ENCODE measurements at places on chromosomes 13 and 19.

DNA sequence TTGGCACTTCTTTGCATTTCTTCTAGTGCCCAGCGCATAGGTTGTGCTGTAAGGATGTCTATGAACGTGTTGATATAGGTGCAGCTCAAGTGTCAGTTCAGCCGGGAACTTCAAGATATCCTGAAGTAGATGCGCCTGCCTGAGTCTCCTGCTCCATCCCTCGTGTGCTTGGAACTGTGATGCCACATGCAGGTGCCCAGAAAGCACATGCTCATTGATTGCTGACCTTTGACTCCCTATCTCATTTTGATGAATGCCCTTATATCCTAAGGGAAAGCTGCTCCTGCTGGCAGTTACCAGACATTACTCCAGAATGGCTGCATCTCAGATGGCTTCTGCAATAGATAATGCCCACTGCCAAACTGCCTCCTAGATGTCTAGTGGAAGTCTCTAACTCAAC is 40.9 kb downstream of the CBY2 start:
- no peak for DNase-seq

DNA sequence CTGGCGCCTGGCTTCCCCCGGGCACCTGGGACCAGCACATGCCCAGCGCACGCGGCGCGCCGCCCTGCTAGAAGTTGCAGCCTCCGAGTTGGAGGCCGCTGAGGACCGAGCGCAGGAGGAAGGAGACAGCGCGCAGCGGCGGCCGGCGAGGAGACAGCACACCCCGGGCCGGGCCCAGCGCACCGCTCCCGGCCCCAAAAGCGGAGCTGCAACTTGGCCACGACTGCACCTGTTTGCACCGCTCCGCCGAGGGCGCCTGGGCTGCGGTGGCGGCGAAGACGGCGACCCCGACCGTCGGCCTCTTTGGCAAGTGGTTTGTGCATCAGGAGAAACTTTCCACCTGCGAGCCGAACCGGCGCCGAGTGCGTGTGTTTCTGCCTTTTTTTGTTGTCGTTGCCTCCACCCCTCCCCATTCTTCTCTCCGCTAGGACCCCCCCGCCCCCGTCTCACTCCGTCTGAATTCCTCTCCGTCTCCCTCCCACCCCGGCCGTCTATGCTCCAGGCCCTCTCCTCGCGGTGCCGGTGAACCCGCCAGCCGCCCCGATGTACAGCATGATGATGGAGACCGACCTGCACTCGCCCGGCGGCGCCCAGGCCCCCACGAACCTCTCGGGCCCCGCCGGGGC is at the start of gene SOX1:
TSS of gene SOX1 (plus strand) at position 34 of the 626 bp plus-strand sequence. CDS start at position 544, 510 bp downstream.
- DNase-seq, result no peak

- DNase-seq, result no peak
These were observed 69.7 kb downstream of the RASA3 start for GRCh38 chr13:114062754-114063153.

DNA sequence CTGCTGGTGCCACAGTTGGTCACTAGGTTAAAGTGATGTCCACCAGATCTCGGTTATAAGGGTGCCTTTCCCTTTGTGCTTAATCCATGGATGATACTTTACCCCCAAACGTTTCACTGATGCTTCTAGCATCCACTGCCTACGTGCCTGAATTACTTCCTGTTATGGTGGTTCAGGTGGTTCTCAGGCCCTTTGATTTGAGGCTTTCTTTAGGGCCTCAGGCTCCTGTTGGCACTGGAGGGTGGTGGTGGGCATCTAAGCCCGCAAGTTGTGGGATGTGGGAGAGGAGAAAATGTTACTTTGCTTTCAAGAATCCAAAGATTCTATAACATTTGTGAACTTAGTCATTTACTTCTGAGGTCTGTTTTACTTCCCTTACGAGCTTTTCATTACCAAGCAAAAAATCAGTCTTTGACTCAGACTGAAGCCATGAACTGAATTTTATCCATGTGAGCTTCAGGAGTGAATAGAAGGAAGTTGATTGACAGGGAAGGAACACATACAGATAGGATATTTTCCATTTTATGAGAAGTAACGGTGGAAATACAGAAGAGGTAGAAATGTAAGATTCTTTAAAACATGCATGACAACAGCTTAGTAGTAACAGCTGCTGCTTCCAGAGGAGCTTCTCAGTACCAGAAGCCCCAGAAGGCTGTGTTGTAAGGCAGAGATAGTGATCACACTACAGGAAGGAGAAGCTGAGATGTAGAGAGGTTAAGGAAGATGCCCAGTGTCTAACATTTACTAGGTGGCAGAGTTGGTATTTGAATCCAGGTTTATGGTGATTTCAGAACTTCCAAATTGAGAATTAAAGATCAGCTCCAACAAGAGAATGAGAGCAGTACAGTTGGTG is 65.0 kb downstream of the ARHGEF7 start:
- no peak for DNase-seq

- DNase-seq, result no peak
These were observed 183.5 kb upstream of the TSC22D1 start for GRCh38 chr13:44759384-44760360.
